NCI-H1105 (cell line): ENCODE measurements at places on chromosomes 11 and 22.
A peak's percentile ranks its signal among the peaks of the same experiment; 100 is the strongest.

GRCh38 chr11:116329354-116330090, 443.3 kb downstream of the BUD13 start:
- no peak for DNase-seq

- DNase-seq: no peak
These were observed 43.2 kb upstream of the CLDN5 start for GRCh38 chr22:19567157-19568009.

DNA sequence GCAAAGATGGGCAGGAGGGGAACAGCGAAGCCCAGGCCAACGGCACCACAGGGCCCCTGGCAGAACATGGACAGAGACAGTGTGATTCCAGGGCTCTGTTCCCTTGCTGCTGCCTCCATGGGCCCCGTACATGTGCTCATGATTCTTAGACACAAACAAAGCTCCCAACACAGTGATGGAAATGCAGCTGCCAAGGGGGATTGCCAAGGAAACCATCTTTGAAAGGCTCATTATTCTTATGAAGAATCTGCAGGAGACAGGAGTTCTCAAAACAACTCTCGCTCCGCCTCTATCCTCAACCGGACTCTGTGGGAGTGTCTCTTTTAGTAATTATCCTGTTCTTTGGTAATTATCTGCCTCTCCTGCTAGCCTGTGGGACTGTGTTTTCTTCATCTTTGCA, 32.2 kb downstream of the SERPINH1 start:
- no peak for DNase-seq

DNA sequence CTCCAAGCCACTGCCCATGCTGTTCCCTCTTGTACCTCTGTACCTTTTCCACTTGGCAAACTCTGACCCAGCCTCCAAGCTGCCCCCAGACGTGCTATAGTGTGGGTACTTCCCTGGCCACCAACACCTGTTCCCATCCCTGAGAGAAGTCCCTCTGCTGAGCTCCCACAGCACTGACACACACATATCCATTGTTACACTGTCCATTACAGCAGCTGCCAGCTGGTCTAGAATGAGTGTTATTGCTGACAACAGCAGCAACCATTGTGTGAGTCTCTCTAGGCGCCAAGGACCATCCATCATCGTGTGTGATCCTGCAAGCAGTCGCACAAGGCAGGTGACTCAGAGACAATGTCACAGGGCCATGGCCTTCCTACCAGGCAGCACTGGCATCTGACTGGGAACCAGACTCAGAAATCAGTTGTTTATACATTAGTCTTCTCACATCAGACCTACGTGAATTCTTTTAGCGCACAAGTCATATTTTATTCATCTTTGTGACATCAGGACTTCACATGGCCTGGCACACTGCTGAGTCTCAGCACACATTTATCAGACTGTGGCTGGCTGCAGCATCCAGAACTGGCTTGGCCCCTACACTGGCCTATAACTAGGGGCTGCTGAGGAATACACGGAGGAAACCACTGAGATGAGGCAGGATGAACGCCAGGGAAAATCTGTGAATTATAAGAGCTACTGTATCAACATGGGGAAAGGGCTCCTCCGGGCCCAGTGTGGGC, 56.4 kb downstream of the SGSM3 start:
- peak; percentile 30 for DNase-seq

- no peak for DNase-seq
These were observed 25.2 kb downstream of the PLAAT3 start for GRCh38 chr11:63589000-63589399.

GRCh38 chr11:126888115-126888712, 112.4 kb downstream of the KIRREL3 start:
- DNase-seq: no peak

DNA sequence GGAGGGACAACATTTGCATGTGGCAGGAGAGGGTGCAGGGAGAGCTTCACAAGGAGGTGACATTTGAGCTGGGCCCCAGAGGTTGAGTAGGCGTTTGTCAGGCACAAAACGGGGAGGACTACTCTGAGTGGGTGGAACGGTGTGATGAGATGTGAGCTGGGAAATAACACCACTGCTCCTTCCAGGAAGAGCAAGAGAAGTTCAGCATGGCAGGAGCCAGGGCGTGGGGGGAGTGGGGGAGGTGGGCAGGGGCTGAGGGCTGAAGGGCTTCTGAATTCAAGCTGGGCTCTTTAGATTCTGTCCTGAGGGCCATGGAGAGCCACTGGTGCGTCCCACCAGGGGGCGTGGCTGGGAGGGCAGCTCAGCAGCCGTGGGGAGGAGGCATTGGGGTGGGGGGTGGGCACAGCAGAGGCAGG, 54.2 kb downstream of the OTOG start:
- no peak for DNase-seq

GRCh38 chr11:120514541-120515121, 3.1 kb downstream of the GRIK4 start:
- DNase-seq: no peak

- no peak for DNase-seq
These were observed 2.8 kb upstream of the MTMR2 start for GRCh38 chr11:95926726-95927125.

DNA sequence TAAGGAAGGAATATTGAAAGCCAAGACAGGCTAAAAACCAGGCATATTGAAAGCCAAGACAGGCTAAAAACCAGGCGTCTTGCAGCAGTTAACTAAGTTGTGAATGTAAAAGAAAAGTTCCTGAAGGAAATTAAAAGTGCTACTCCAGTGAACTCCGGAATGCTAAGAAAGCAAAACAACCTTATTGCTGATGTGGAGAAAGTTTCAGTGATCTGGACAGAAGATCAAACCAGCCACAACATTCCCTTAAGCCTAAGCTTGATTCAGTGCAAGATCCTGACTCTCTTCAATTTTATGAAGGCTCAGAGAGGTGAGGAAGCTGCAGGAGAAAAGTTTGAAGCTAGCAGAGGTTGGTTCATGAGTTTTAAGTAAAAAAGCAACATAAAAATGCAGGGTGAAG, 51.4 kb downstream of the PACS1 start:
- DNase-seq: no peak

DNA sequence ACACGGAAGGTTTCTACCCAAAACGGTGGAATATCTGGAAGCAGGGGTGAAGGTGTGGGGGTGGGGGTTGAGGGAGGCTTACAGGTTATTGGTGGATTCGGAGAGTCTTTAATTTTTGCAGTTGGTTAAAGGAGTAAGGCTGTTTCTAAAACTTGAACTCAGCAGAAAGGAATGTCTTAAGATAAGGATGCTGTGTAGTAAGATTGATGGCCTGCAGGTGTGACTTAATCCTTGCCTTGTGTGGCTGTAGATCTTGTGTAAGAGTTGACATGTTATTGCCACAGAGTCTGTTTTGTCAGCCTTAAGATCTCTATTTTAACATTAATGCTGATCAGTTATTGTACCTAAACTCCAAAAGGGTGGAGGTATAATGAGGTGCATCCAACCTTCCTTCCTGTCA, 16.4 kb upstream of the OR6M1 start:
- DNase-seq: no peak

- no peak for DNase-seq
These were observed 27.6 kb downstream of the RBMXL2 start for GRCh38 chr11:7116370-7116769.

- no peak for DNase-seq
These were observed 17.7 kb downstream of the CYTH4 start for GRCh38 chr22:37299969-37300509.

DNA sequence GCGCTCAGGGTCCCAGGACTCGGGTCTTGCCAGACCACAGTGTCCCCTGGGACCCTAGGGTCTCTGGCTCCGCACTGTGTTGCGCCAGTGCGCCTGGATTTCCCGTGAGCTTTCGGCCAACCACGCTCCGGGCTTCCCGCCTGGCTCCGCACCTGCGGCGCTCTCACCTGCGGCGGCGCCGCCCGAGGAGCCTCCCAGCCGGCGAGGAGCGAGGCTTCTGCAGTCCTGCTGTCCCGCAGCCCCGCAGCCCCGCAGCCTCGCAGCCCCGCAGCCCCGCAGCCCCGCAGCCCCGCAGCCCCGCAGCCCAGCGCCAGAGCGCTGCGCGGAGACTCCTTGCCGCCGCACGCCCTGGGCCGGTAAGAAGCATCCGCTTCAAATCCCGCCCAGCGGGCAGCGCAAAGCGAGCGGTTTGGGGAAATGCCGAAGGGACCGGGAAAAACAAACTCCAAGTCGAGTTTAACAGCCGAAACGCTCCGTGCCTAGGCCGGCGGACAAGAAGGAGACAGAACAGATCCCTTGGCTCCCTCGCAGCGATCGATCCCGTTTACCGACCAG, 939 bp downstream of the ALX4 start:
- DNase-seq: no peak

DNA sequence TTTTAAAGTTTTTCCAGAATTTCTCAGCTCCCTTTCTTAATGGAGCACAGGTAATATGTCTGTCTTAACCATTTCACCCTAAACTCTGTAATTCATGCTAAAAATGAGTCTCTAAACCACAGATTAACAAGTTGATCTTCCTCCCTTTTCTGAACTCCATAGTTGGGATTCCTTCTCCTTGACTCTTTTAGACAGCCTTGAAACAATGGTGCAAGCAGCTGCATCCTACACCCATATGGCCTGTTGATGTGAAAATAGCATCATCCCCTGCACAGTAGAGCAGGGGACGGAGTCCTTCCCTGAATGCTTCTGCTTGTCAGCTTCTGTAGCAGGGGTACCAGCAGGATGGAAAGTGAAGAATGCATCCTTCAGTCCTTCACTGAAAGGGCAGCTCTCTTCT, 192.8 kb upstream of the SORL1-AS1 start:
- DNase-seq: no peak

DNA sequence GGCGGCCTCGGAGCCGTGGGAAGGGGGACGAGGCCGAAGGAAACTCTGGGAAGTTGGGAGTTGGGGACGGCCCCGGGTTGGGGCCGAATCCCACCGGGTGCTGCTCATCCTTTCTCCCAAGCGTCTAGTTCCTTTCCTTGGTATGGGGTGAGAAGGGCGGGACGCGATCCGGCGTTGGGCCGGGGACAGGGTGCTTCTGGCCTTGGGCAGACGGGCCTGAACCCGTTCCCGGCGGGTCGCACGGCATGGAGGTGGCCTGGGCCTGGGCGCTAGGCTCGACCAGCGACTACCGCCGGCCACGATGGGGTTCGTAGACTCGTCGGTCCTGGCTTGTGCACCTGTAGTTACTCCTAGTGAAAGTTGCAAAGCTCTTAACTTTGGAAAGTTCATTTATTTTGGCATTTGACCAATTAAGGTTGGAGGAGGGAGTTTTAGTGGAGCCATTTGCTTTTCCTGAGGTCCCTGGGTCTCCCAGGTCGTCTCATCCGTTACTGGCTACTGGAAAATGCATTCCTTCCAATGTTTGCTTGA, 1.0 kb downstream of the SYT9 start:
- DNase-seq: no peak

DNA sequence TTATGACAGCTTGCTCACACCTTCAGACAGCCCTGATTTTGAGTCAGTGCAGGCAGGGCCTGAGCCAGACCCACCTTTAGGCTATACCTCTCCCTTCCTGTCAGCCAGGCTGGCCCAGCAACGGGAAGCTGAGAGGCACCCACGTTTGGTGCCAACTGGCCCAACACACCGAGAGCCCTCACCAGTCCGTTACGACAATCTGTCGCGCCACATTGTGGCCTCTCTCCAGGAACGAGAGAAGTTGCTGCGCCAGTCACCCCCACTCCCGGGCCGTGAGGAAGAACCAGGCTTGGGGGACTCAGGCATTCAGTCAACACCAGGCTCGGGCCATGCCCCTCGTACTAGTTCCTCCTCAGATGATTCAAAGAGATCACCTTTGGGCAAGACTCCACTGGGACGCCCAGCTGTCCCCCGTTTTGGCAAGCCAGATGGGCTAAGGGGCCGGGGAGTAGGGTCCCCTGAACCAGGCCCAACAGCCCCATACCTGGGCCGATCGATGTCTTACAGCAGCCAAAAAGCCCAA, 13.1 kb downstream of the MED19 start:
- no peak for DNase-seq

- peak; percentile 83 for DNase-seq
These were observed 49.7 kb downstream of the FDX1 start for GRCh38 chr11:110479108-110480101.

- DNase-seq: no peak
These were observed 13.6 kb upstream of the TRIM29 start for GRCh38 chr11:120151536-120151935.

DNA sequence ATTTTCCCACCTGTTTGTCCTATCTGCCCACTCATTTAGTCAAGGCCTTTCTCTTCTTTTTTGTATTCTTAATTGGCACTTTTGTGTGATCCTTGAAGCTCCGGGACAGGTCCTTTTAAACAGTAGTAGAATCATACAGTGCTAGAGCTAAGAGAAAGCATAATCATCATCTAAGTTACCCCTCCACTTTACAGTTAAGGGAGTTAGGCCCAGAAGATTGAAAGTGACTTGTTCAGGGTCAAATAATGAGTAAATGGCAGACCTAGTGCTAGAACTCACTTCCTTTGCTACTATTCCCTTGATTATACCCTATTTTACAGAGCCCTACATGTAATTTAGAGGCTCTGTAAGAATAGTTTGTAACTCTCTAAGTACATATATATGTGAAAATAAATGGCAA, 2.5 kb downstream of the USP47 start:
- DNase-seq: no peak

DNA sequence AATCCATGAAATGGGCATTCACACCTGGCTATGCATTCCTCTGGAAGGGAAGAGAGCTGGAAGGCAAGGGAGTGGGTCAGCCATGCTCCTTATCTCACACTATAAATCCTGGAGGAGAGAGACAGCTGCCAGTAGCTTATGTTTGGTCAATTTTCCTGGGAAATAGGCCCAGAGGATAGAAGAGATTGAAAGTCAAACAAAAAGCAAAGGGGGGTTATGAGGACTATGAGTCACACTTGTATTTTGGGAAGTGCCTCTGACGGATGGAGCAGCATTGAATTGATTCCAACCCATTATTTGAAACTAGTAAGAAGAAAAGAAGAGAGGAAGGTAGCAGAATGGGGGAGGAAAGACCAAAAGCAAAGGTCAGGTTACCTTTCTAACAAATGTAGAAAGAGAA, 25.0 kb downstream of the SNX19 start:
- DNase-seq: no peak

GRCh38 chr11:77650123-77650522, 12.5 kb upstream of the CLNS1A start:
- DNase-seq: no peak

GRCh38 chr11:93396316-93396715, 65.8 kb downstream of the DEUP1 start:
- no peak for DNase-seq

DNA sequence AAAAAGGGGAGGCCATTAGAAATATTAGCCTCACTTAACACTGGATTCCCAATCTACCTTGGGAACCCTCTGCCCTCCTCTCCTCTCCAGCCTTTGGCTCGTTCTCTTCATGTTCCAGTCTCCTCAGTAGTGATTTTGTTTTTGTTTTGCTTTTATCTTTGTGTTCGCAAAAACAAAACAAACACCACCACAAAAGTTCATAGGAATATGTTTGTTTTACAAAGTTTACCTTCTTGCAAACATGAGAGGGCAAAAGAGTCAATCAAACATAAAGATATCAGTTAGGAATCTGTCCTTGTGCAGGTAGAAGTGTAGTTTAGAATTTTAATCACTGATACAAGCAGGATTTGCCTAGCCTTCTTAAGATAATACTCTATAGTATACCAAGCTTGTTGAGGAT, 179.7 kb upstream of the GUCY1A2 start:
- no peak for DNase-seq
